ENCODE measurements at places on chromosomes 12 and 14.

DNA sequence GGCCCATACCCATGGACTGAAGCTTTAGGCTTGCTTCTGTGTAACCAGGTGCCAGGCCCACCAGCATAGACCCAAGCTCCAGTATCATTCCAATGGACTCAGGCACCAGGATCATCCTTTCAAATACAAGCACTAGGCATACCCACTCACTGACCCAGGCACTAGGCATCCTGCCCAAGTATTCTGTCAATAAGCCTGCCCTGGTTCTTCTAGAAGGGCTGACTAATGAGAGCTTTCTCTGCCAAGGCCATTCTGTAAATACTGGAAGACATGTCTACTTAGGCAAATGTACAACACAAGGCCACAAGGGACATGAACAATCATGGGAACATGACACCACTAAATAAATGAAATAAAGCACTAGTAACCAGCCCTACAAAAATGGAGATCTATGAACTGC, 352.2 kb downstream of the FSCB start:
- no peak for DNase-seq

DNA sequence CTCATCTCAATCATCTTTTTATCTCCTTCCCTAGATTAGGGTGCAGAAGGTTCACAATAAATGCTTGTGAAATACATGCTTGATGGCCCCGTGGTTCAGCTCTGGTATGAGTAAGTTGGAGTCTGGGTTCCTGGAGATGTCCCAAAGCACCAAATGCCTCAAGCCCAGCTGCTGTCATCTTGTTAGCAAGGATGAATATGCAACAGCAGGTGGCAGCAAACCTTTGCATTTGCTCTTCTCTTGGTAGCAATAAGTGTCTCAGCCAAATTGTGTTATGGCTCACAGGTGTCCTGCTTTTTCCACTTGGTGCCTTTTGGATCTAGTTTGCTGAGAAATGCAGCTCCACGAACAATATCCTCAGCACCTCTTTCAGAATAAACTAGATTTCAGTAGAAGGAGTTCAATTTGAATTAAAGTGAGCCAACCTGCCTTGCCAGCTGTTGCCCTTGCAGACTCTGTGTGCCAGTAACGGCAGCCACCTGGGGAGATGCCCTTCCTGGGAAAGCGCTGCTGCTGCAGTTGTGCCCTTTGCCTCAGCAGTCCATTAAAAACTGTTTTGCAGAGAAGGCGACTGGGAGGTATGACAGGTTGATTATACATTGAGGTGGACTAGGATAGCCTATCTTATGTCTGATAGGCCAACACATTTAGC, 417.3 kb downstream of the SNAPC1 start:
- peak; percentile 72 for DNase-seq

GRCh38 chr12:128914908-128915563, 61.8 kb downstream of the GLT1D1 start:
- no peak for DNase-seq

- no peak for DNase-seq
These were observed 80.0 kb downstream of the SLC25A47 start for GRCh38 chr14:100403105-100403504.

DNA sequence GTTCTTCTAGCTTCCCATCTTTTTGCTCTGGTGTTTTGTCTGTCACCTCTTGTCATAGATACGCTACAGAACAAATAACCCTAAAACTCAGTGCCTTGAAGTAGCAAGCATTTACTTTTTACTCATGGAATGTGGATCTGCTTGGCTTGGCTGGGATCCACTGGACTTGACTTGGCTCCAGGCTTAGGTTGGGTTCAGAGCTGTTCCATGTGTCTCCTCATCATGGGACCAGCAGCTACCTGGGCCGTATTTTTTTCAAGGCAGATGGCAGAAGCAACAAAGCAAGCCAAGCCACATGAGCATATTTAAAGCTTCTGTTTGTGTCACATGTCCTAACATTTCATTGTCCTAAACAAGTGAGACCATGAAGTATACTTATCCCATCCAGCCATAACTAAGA, 48.7 kb upstream of the ATF1 start:
- DNase-seq = no peak

GRCh38 chr14:34682787-34683321, 31.5 kb downstream of the CFL2 start:
- no peak for DNase-seq

- peak; percentile 52 for DNase-seq
These were observed 10.5 kb downstream of the ARHGEF25 start for GRCh38 chr12:57621497-57622292.

- no peak for DNase-seq
These were observed 2.0 kb upstream of the HECTD1 start for GRCh38 chr14:31209605-31210004.

DNA sequence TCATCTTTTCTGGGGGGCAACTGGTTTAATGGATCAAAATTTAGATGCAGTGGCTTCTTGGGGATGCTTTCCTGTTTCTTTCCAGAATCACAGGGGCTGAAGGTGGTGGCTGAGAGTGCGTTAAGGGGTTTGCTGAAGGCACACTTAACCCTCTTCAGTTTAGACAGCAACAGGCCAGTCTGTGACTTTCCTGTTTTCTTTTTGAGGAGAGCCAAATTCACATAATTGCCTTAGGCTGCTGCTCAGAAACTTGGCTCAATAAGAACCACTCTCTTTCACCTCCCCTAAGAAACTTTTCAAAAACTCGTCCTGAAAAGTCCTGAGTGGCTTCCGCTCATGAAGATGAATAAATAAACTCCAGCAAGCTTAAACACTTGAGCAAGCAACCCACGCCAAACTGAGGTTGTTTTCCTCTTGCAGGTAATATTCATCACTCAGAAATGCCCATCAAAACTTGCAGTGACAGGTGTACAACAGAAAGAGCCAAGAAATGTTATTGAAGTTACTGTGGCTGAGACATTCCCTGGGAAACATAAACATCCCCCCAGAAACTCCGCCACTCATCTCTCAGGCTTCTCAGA, 510.4 kb downstream of the TMEM132D start:
- DNase-seq = no peak

DNA sequence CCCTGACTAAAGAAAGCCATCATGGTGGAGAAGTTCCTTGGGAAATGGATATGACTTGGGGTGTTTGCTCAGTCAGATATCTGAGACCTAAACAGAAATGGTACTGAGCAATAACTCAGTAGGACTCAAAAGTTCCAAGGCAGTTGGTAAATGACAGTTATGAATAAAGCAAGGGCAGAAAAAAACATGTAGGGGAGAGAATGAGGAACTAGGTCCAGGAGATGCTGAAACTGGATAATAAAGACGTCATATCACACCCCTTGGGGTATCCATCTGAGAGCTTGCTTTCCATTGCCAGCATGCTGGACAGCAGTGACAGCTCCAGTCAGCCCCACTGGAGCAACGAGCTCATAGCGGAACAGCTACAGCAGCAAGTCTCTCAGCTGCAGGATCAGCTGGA, 37.5 kb downstream of the RPGRIP1 start:
- no peak for DNase-seq

Measured in endothelial cell of umbilical vein (primary cell).